ENCODE measurements at places on chromosomes 3 and 15.

GRCh38 chr3:142693136-142693853 is 30.5 kb upstream of the TRPC1 start:
- DNase-seq: no peak

DNA sequence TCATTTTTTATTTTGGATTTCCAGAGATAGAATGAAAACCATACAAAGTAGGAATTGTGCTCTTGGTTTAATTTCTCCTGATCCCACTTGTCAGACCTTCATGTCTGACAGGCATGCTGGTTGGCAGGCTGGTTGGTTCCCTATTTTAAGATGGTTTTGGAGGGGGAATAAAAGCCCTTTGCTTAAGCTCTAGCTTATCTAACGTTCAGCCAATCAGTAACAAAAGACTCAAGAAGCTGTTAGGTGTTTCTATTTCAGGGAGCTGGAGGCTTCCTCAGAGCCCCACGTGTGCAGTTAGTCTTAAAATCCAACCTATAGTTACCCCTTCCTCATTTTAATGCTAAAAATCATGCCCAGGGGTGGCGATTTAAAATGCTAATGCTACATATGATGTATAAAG is 40.5 kb upstream of the XIRP1 start:
- DNase-seq: no peak

GRCh38 chr15:73934281-73934680 is 8.0 kb downstream of the LOXL1 start:
- no peak for DNase-seq

DNA sequence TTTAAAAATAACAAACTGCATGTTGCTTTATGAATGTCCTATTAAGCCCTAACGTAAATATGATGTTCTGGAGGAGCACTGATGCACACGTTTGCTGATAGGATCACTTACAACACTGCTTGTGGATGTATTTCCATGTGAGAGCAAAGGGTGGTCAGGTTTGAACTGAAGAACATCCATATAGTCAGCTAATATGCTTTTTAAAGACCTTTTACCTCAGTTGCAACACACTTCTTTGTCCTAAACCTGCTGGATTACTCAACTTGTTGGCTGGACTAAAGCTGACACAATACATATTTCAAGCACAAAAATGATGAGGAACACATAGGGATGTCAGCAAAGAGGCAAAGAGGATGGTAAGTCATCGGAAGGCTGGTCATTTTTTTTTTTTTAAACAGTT is 186.6 kb downstream of the TIGIT start:
- DNase-seq: no peak

DNA sequence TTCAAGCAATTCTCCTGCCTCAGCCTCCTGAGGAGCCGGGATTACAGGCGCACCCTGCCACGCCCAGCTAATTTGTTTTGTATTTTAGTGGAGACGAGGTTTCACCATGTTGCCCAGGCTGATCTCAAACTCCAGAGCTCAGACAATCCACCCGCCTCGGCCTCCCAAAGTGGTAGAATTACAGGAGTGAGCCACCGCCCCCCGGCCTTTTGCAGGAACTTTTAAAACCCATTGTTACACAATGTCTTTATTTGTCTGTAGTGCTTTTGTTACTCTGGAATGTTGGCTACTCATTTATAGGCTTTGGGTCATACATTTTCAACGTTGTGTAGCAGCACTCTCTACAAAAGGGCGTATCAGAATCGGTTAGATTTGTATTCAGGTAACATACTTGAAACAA is 499.1 kb downstream of the ROBO2 start:
- DNase-seq: no peak

GRCh38 chr3:36244728-36245127 is 135.6 kb upstream of the STAC start:
- DNase-seq: no peak

GRCh38 chr3:53489787-53490458 is 4.5 kb upstream of the CACNA1D start:
- no peak for DNase-seq

GRCh38 chr3:156760333-156760732 is 65.8 kb upstream of the LEKR1 start:
- DNase-seq: no peak

- no peak for DNase-seq
These were observed 15.8 kb downstream of the SCG5 start for GRCh38 chr15:32657198-32657883.

DNA sequence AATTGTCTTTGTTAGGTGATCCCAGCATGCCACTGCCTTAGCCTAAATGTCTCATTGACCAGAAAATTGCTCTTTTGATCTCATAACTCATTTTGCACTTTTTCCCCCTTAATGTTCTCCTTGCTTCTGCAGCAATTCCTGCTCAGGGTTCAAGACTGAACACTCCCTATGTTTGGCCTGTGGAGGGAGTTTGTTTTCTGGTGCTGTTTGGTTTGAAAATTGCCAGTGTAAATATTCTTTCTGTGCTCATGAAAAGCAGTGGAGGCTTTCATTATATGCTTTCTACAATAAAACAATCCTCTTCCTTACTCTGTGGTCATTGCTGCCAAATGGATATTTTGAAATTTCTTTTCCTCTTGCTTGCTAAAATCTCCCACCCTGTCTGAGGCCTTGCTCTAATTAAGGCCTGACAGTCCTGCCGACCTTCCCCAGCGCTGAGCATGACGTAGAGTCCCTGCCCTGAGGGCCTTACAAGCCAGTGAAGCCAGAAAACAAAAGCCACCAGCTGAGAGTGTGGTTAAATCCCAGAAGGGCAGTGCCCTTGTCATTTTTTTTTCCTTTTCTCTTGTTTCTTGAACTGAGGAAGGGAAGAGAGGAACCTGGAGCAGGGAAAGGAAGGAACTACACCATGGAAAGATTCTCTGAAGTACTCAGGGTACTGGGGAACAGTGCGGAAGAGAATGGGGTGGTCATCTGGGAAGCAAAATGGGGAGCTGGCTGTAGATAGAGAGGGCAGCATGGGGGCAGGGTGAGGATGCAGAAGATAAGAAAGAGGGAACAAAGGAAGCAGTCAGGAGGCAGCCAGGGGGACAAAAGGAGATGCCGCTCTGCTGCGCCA is 24.8 kb downstream of the ZBTB38 start:
- no peak for DNase-seq

DNA sequence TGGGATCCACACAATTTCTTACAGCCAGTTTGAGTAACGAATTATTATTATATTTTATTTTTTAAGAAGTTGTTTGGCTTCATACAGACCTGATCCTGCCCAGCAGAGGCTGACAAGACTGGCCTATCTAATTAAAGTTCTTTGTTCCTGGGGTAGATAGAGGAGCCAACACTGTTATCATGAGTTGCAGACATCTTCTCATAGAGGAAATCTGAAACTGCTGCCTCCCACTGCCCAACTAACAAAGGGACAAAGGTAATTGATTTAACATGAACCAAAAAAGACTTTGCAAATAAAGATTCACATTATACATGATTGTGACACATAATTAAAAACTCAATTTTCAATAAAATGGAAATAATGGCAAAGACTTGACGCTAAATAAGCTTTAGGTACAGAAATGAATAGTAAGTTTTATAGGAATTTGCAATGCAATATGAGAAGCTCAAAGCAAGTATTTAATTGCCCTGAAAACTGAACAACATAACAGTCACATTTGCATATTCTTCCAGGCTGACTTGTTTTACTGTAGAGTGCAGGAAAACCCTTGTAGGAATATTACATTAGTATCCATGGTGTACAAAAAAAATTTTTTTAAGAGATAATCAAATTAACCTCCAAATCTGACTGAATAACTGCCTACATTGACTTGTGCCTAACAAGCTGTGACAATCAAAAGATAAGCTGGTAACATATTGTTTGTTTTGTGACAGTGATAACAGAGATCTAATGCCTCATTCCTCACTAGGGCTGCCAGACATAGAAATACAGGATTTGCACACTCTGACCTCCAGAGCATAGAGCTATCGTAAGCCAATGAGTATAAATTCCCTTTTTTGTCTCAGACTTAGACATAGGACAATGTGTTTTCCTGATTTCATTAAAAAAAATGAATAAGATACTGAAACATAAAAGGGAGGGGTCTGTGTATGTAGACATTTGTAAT is 273.2 kb downstream of the MFSD1 start:
- DNase-seq: no peak

DNA sequence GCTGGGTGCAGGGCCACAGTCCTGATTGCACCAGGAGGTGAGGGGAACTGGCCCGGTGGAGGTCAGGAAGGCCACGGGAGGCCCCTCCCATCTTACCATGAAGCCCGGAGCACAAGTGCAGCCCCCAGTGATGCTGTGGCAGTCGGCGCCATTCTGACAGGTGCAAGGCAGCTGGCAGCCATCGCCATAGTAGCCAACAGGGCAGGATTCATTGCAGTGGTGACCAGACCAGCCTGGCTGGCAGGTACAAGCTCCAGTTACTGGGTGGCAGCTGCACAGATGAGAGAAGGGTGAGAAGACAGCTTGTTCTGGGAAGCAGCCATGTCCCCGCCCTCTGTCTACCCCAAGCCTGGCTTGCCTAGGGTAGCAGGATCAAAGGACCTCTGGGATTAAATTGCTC is 88.2 kb downstream of the RAB11A start:
- no peak for DNase-seq

DNA sequence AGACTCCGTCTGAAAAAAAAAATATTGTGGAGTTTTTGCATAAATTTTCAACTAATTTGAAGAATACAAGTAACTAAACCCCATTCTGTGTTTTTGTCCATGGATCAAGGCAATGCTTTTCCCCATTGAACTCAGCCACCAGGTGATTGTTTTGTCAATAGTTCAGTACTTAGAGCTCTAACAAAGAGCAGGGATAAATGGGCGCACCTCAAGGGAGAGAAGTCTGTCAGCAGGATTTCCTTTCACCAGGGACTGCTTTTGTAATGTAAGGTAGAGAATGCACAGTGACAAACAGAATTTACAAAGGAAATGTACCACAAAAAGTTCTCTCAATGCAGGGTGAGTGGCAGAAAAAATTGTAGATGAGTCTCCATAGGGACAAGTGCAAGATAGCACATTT is 10.8 kb upstream of the ATP13A5 start:
- no peak for DNase-seq

DNA sequence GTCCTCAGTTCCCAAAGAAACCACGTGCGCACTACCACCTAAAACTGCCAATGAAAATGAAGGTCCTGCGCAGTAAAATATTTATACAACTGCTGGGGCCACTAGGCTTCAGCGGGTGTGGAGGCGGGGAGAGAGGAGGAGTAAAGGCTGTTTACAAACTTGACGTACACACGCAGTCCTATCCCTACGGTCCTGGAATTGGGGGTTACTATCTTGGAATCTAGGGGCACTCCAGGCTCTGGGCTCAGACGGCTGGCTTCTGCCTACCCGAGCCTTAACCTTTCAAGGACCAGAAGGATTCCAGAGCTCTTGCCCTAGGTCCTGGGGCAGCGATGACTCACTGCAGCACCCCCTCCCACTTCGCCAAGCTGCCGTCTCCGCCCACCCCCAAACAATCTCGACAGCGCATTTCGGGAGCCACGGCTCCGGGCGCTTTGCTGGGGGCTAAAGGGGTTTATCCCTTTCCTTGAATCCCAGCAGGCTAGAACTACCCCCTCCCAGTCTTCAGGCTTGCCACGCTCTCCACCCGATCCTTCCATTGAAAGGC is 3.0 kb downstream of the ADAMTS9 start:
- no peak for DNase-seq

GRCh38 chr3:38459499-38460048 is 5.9 kb downstream of the ACVR2B start:
- no peak for DNase-seq

GRCh38 chr15:57436961-57437360 is 60.7 kb downstream of the CGNL1 start:
- no peak for DNase-seq

- DNase-seq: no peak
These were observed 2.3 kb downstream of the RBM5 start for GRCh38 chr3:50090984-50091383.

DNA sequence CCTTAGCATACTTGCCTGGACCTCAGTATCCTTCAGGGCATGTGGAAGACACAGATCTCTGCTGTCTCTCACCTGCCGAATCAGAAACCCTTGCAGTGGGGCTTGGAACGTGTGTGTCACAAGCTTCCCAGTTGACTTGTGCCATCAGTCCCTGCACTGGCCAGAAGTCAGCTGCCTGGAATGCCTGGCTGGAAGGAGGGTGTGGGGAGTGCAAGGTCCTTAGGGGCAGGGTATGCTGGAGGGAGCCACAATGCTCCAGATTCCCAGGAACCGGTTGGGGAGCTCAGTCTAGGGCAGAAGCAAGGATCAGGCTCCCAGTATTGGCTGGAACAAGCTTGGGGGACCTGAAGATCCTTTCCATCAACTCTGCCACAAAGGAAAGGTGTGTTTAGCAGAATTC is 27.1 kb downstream of the SPSB4 start:
- no peak for DNase-seq

DNA sequence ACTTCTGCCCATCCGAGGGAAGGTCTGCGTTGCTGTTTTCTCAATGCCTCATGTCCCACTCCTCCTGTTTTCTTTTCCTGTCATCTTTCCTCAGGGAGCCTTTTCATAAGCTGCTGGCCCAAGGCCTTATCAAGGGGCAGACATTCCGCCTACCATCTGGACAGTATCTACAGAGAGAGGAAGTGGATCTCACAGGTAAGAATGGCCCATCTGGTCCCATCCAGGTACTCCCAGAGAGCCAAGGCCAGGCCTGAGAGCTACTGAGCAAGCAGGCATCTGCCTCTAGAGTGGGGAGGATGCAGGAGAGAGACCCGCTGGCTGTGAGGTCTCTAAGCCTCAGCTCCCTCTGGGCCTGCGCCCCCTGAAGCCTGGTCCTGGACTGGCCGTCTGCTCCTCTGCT is 81.5 kb upstream of the LIMD1 start:
- no peak for DNase-seq

GRCh38 chr3:147412917-147413685 is 3.9 kb downstream of the ZIC1 start:
- no peak for DNase-seq

GRCh38 chr3:172836390-172836997 is 86.0 kb downstream of the ECT2 start:
- DNase-seq: no peak

DNA sequence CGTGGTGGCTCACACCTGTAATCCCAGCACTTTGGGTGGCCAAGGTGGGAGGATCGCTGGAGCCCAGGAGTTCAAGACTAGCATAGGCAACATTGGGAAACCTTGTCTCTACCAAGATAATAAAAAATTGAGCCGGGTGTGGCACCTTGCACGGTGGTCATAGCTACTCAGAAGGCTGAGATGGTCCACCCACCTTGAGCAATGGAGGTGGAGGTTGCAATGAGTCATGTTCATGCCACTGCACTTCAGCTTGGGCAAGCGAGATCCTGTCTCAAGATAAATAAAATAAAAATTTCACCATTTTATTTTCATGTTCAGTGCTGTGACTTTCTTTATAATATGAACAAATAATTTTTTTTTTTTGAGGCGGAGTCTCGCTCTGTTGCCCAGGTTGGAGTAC is 12.5 kb downstream of the MAPK6 start:
- no peak for DNase-seq

- no peak for DNase-seq
These were observed 457.1 kb downstream of the SQOR start for GRCh38 chr15:46091860-46092450.

GRCh38 chr3:57783186-57784088 is 27.3 kb downstream of the SLMAP start:
- DNase-seq: no peak

GRCh38 chr15:74252291-74252690 is 16.2 kb downstream of the CCDC33 start:
- no peak for DNase-seq

GRCh38 chr3:50212502-50212901 is 7.4 kb downstream of the SLC38A3 start:
- no peak for DNase-seq
